ENCODE measurements at places on chromosomes 12 and 14.

- DNase-seq = no peak
Observed at GRCh38 chr12:79732638-79733037, 41.9 kb upstream of the PAWR start.

DNA sequence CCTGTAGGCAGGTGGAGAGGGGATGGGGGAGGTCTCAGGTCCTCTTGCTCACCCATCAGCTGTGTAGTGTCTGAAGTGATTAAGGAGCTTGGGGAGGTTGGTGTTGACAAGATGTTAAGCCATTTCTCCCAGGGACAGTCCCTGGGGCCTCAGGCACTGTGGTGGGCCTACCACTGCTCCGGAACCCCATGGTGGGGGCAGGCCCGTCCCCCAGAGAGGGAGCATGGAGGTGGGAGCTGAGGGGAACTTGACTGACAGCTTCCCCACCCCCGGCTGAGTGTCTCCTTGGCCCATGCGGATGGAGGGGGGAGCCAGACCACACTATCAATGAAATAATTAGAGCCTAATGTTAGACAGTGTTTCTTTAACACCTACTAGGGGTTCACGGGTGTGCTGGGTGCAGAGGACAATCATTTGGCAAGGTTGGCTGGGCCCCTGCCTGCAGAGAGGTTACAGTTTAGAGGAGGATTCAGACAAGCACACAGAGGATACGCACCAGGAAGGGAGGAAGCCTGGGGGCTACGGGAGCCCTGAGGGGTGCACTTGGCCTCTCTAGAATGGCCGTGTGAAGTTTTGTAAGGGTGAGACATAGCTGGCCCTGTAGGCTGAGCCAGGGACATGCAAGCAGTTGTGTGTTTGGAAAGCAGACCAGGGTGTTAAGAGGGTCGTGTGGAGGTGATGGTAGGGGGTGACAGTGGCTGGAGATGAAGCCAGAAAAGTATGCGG, 19.3 kb upstream of the KRT80 start:
- no peak for DNase-seq

- no peak for DNase-seq
Observed at GRCh38 chr12:78321696-78322095, 491.0 kb downstream of the NAV3 start.

DNA sequence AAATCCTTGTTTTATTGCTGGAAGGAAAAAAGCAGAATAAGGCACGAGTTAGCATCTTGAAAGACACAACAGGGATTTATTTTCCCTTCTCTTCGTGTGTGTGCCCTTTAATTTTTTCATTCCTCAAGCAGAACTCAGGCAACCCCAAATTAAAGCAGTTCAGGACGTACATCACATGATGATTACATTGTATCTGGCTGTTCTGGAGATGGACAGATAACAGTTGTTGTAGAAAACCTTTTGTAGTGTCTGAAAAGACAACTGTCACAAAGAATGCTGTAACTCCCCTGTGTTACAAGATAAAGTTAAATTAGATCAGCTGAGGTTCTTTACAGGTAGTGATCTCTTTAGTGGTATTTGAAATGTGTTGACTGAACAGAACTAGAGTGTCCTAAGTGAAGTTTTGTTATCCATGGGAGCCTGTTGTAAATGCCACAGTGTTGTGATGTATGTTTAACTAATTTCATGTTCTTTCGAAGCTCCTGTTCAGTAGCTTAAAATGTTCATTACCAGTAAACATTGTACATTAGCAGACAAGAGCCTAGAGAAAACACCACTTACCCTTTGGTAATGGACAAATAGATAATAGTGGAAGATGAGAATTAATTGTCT, 58.5 kb downstream of the TMTC2 start:
- DNase-seq = no peak

DNA sequence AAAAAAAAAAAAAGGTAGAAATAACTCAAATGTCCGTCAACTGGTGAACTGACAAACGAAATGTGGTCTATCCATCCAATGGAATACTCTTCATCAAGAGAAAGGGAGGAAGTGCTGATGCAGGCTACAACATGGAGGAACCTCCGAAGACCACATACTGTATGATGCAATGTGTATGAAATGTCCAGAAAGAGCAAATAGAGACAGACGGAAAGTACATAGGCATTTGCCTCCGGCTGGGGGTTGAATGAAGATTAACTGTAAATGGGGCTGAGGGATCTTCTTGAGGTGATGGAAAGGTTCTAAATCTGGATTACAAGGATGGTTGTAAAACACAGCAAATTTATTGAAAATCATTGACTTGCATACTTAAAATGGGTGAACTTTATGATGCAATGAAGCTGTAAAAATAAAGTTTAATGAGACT, 35.4 kb downstream of the DLK1 start:
- DNase-seq = no peak

- no peak for DNase-seq
Observed at GRCh38 chr12:83461336-83461935, 774.7 kb downstream of the TMTC2 start.

DNA sequence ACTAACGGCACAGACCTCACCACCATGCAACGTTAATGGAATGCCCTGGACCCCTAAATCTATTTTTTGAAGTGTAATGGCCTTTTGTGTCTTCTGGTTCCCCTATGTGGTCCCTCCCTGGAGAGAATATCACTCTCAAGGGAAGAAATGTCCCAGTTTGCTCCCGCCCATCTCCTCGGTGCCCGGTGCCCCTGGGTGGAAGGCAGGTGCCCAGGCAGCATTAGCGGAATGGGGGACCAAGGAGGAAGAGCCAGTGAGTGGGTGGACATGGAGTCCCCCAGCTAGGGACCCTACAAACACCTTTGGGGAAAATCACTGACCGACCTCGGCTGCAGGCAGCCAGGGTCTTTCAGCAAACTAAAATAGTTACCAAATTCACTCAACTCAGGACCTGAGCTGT, 212.1 kb upstream of the RTL1 start:
- DNase-seq = no peak

DNA sequence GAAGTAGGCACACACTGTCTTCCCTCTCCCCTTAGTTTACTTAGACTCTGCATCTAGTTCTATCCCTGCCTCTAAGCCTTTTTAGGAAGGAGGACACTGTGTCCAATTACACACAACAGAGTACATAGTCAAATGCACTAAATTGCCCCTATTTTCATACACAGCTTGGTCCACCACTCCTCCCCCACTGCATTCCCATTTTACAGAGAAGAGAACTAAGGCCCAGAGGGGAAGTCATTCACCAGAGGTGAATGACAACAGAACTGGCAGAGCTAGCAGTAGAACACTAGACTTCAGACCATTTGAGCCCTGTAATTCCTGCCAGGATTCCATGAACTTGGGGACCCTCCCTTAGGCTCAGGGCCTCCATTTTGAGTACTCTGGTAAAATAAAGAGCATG, 1.1 kb upstream of the JPH4 start:
- no peak for DNase-seq

- DNase-seq = no peak
Observed at GRCh38 chr12:98696036-98696646, 51.1 kb downstream of the APAF1 start.

- no peak for DNase-seq
Observed at GRCh38 chr12:53937596-53938325, 870 bp upstream of the HOXC13 start.

- no peak for DNase-seq
Observed at GRCh38 chr14:45786266-45786665, 533.3 kb upstream of the MIS18BP1 start.

GRCh38 chr12:92393504-92393903, 247.9 kb upstream of the BTG1 start:
- DNase-seq = peak; percentile 16

- no peak for DNase-seq
Observed at GRCh38 chr12:23843958-23844357, 105.5 kb downstream of the SOX5 start.
